ENCODE measurements at places on chromosomes 7 and 10.

DNA sequence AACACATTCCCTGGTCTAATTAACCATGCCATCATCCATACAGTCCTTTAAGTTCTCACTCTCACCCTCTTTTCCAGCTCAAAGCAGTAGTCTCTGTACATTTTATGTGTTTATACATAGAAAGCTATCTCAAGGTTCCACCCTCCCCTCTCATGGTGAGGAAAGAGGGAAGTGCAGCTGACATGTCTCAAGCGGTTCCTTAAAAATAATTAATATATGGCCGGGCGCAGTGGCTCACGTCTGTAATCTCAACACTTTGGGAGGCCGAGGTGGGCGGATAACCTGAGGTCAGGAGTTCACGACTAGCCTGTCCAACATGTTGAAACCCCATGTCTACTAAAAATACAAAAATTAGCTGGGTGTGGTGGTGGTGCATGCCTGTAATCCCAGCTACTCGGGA, 36.7 kb downstream of the ZC3HAV1 start:
- peaks cover 70% of the 10 kb centered on the region for H3K36me3 ChIP-seq
- no peaks in the 10 kb centered on the region for H3K27me3 ChIP-seq
- no peaks in the 10 kb centered on the region for H3K4me1 ChIP-seq
- no peak overlapping the region for H3K4me3 ChIP-seq
- H3K27ac ChIP-seq, result no peak overlapping the region

- peak overlapping the region; percentile 89 for H3K27ac ChIP-seq
Observed at GRCh38 chr7:157358753-157359096, 21.9 kb downstream of the DNAJB6 start.

DNA sequence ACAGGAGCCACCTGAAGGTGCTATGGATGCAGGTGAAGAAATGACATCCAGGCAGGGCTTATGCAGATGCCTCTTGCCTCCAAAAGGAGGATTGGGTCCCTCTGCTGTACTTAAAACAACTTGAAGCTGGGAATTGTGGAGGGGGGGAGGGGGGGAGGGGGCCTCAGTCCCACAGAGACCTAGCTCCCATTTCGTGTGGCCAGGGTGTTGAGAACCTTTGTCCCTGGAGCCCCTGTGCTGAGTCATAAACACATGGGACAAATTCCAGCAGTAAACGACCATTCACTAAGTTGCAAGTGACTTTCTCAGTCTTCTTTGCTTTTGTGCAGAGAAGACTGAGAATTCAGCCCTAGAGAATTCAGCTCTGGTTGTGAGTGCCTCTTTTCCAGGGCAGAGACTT, 96.5 kb upstream of the PODXL start:
- no peak overlapping the region for H3K27ac ChIP-seq
- H3K4me3 ChIP-seq, result no peak overlapping the region
- no peak for DNase-seq

GRCh38 chr7:144098776-144099175, 10.6 kb upstream of the OR2A2 start:
- no peak overlapping the region for H3K27ac ChIP-seq
- H3K36me3 ChIP-seq, result no peaks in the 10 kb centered on the region
- no peaks in the 10 kb centered on the region for H3K27me3 ChIP-seq
- no peak overlapping the region for H3K4me3 ChIP-seq

DNA sequence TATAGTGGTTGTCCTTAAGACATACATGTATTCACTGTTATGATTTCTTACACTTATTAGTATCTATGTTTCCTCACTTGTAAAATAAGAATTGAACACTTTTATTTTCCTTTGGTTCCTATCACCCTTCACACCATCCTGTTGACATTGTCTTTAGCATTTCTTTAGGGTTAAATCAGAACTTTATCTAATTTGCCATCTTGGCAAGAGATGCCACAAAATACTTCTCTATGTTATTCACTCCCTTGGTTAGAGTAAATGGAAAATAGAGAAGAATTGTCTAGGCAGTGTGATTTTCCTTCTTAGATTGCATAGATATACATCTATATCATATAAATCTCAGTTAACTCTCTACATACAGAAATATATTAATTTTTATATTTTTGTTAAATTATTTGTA, 204.7 kb downstream of the SEMA3D start:
- H3K4me3 ChIP-seq, result no peak overlapping the region
- no peaks in the 10 kb centered on the region for H3K4me1 ChIP-seq
- H3K36me3 ChIP-seq, result no peaks in the 10 kb centered on the region
- no peak overlapping the region for H3K27ac ChIP-seq
- DNase-seq, result no peak

DNA sequence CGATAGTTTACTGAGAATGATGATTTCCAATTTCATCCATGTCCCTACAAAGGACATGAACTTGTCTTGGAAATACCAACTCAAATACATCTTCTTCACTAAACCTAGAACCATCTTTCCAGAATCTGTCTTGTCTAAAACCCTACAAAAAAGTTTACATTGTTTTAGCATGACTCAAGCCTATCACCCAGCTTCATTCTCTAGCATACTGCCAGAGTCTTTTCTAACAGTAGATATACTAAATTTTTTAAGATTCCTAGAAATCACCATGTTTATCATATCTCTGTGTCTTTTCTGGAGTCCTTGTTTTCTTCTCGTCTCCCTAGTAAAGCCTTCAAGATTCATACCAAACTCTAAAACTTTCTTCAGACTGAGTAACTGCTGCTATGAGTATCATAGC, 129.7 kb downstream of the SEMA3E start:
- H3K36me3 ChIP-seq, result no peaks in the 10 kb centered on the region
- no peak overlapping the region for H3K4me3 ChIP-seq
- no peaks in the 10 kb centered on the region for H3K27me3 ChIP-seq
- H3K4me1 ChIP-seq, result no peaks in the 10 kb centered on the region

DNA sequence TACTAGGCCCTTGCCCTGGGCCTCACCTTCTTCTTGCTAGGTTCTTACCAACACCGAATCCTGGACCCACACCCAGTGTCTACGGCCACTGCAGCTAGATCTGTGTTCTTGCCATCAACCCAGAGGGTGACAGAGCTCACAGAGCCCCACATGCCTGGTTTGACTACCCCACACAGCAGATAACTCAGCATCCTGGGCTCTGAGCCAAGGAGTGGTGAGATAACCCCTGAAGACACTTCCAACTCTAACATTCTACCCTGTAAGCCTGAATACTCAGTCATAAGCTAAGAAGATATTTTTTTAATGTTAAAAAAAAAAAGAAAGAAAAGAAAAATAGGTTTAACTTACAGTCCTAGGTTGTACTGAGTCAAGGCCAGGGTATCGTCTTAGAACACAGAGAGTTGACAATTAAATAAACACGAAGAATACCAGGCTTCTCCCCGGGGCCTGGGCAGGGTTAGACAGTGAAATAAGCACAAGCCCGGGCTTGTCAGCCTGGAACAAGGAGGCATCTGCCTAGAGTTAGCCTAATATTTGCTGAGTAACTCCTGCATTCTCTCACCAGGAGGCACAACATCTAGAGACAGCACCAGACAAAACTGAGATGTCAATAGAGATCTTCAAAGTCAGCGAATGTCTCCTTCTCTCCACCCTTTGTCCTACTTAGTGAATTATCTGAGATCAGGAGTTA, 556.5 kb upstream of the LRRN3 start:
- DNase-seq, result no peak
- no peak overlapping the region for H3K27ac ChIP-seq
- H3K4me1 ChIP-seq, result no peaks in the 10 kb centered on the region
- no peaks in the 10 kb centered on the region for H3K36me3 ChIP-seq

- no peak overlapping the region for H3K4me3 ChIP-seq
Observed at GRCh38 chr10:83896219-83896618, 243.1 kb upstream of the GHITM start.

GRCh38 chr7:4775848-4776623, 613 bp downstream of the AP5Z1 start:
- H3K36me3 ChIP-seq, result no peaks in the 10 kb centered on the region
- no peak for DNase-seq
- H3K27ac ChIP-seq, result peak overlapping the region; percentile 96
- H3K27me3 ChIP-seq, result no peaks in the 10 kb centered on the region
- peaks cover 11% of the 10 kb centered on the region for H3K4me1 ChIP-seq

- H3K4me1 ChIP-seq, result no peaks in the 10 kb centered on the region
- no peaks in the 10 kb centered on the region for H3K27me3 ChIP-seq
- H3K27ac ChIP-seq, result no peak overlapping the region
- no peaks in the 10 kb centered on the region for H3K36me3 ChIP-seq
Observed at GRCh38 chr7:40889539-40889938, 754.7 kb downstream of the SUGCT start.

- no peaks in the 10 kb centered on the region for H3K4me1 ChIP-seq
- no peak for DNase-seq
- no peaks in the 10 kb centered on the region for H3K36me3 ChIP-seq
- H3K4me3 ChIP-seq, result no peak overlapping the region
- H3K27me3 ChIP-seq, result no peaks in the 10 kb centered on the region
Observed at GRCh38 chr7:158443688-158444483, 143.7 kb downstream of the PTPRN2 start.

GRCh38 chr7:134331393-134331792, 14.7 kb upstream of the SLC35B4 start:
- no peak overlapping the region for H3K4me3 ChIP-seq
- no peaks in the 10 kb centered on the region for H3K27me3 ChIP-seq
- H3K27ac ChIP-seq, result no peak overlapping the region

Measured in psoas muscle (tissue), 8 donors.